ENCODE measurements at places on chromosomes 4 and X.

DNA sequence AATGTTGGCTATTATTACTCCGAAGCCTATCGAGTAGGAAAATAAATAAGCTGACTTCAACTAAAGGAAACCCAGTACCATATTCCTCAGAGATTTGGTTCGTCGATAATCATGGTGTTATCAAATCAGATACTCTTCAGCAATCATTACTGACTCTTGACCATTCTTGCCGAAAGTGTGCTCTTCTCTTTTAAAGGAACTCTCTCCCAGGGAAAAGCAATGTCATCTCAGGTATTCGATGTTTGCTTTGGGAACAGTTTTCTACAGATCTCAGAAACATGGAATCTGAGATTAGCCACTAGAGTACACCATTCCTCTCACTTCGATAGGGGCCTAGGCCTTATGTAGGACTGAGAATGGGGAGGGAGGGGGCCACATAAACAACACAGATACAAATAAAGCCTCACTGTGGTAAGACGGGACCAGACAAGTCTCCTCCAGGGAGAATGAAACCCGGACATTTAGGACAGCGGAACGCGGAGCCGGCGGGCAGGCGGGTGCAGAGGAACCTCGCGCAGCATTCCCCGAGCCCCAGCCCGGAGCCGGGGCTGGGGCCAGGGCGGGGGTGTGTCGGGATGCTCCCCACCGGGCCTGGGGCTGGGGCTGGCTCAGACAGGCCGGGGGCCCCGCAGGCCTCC, 581 bp downstream of the DNAJB14 start:
- peak; percentile 81 for DNase-seq

- DNase-seq = peak; percentile 77
Observed at GRCh38 chr4:681736-682451, 7.1 kb downstream of the SLC49A3 start.

DNA sequence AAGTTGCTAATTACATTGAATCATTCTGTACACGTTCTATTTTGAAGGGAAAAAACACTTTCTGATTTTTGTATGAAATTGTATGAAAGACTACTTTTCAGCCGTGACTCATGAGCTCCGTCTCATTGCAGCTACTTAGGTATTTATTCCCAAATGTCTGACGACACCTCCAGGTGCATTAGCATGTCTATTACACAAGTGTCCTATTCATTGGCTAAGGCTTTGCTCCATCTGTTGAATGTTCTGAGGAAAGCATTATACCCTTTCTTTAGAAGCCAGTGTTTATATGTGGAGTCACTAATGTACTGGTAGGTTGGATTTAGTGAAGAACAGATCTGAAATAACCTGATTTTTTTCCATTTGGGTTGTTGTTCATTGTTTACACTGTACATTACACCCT, 51.8 kb downstream of the MAP7D3 start:
- DNase-seq = no peak

- DNase-seq = no peak
Observed at GRCh38 chr4:123055943-123056342, 133.5 kb upstream of the NUDT6 start.

- DNase-seq = no peak
Observed at GRCh38 chr4:26736621-26737020, 124.0 kb upstream of the STIM2 start.

- DNase-seq = no peak
Observed at GRCh38 chrX:78753571-78753970, 6.1 kb downstream of the LPAR4 start.

GRCh38 chr4:149062997-149063396, 620.8 kb upstream of the NR3C2 start:
- no peak for DNase-seq

GRCh38 chr4:82517043-82517442, 44.7 kb downstream of the TMEM150C start:
- DNase-seq = no peak

GRCh38 chr4:40311811-40312346, 23.3 kb upstream of the CHRNA9 start:
- DNase-seq = no peak

DNA sequence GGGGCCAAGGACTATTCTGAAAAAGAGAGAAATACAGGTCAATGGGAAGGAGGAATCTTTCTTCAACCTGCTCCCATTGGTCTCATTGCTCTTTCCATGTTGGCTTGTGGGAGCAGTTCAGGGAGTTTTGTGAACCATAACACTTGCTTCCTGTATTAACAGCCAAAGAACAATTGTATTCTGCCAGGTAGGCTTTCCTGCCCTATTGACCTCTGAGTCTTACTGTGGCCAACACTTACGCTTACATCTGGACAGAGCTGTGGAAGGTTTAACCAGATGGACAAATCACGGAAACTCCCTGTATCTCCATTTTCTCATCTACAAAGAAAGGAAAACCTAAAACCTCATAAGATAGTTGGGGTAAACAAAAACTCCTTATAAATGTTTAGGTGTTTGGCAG, 30.7 kb downstream of the MID1IP1 start:
- no peak for DNase-seq

DNA sequence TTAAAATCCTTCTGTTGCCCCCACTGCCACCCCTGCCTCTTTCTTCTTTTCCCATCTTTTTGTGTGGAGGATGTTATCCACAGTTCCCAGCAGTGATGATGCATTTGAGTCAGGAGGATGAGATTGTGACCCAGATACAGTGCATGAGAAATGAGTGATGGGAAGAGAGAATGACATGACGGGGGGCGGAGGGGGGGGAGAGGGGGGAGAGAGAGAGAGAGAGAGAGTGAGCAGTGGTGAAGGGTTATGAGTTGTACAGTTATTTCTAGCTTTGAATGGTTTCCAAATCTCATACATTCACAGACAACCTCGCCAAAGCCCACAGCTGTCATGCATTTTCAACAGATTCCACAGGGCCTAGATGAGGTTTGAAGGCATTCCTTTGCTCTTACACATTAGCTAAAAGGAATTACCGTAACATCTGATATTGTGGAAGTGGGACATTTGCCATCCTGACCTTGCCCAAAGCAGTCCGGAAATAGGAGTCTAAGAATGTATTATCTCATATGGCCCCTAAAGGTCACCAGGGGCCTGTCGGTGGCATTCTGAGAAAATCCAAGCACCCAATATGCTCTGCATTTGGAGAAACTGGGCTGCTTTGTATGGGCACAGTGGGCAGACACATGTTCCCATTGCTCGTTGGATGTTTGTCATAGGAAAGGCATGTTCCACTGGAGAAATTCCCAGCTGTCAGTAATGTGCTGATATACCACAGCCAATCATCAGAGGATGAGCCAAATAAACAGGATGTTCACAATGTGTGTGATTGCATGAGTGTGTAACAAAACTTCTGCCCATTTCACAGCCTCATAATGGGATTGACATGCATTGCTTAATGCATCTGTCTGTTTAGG, 435.8 kb downstream of the SPRY1 start:
- peak; percentile 74 for DNase-seq

GRCh38 chr4:184342167-184342856, 124.6 kb upstream of the ENPP6 start:
- no peak for DNase-seq

DNA sequence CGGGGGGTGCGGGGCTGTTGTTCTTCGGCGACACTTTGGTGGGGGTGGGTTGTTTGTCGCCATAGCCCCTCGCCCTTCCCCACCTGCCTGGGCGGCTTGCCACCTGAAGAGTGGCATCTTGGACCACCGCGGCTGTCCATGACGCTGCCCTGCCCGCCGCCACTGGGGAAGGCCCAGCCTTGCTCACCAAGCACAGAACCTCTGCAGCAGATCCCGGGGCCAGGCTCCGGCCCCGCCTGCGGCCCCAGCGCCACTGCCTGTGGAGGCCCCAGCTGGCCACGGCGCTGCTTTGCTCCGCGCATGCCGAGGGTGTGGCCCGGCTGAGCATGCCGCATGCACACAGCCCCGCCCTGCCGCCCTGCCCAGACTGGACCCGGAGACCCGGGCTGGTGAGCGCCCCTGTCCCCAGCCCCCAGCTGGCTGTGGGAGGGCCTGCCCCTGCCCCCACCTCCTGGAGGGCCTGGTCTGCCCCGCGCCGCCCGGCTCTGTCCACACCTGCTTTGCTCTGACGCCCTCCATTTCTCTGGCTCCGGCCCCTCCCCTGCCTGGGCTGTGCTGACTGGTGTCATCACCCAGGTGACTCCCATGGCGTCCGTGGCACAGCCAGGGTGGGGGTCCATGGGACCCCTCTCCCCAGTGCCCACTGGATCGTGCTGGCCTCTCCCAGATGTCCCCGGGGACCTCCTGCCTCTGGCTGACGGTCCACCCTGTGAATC, 5.3 kb downstream of the NAT8L start:
- peak; percentile 67 for DNase-seq

DNA sequence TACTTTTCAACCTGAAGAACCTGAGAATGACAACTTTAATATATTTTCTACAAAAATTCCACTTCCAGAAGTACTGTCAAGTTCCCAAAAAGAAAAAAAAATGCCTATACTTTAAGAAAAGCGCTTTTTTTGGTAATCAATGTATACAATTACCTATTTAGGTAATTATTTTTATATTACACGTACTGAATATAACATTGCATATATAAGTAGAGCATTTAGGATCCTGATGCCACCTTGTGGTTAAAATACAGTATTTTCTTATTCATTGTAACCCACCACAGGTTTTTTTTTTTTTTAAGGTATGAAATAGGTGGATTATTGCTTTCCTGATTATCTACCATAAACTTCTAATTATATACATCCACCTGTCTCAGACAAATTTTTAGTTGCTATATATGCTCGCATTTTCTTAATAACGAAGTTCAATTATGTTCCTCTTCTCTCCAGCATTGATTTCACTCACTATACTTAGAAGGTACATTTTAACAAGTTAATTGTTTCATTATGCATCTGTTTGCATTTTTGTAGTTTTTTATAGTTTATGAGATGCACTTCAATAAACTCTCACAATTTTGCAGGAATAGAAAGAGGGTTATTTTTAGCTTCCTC, 5.2 kb downstream of the MAP9 start:
- no peak for DNase-seq

- DNase-seq = no peak
Observed at GRCh38 chr4:90798948-90799347, 671.8 kb downstream of the CCSER1 start.

DNA sequence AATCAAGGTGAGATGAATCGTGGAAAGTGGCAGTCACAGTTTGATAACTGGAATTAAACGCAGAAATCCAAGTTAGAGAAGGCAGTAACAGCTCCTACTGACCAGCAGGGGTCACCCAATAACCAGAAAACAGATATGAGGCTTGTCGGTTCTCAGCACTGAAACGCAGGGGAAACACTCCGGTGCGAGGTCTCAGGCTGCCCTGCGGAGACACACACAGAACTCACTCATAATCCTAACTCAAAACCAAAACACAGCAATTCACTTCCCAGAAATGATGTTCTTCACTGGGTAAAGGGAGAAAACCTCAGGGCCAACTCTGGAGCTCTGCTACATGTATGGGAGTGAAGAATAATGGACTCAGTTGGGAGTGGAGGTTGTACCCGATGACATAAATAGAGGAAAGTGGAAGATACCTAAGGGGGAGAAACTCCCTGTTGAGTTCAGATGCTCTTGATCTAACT, 384.4 kb downstream of the RAPGEF2 start:
- no peak for DNase-seq

DNA sequence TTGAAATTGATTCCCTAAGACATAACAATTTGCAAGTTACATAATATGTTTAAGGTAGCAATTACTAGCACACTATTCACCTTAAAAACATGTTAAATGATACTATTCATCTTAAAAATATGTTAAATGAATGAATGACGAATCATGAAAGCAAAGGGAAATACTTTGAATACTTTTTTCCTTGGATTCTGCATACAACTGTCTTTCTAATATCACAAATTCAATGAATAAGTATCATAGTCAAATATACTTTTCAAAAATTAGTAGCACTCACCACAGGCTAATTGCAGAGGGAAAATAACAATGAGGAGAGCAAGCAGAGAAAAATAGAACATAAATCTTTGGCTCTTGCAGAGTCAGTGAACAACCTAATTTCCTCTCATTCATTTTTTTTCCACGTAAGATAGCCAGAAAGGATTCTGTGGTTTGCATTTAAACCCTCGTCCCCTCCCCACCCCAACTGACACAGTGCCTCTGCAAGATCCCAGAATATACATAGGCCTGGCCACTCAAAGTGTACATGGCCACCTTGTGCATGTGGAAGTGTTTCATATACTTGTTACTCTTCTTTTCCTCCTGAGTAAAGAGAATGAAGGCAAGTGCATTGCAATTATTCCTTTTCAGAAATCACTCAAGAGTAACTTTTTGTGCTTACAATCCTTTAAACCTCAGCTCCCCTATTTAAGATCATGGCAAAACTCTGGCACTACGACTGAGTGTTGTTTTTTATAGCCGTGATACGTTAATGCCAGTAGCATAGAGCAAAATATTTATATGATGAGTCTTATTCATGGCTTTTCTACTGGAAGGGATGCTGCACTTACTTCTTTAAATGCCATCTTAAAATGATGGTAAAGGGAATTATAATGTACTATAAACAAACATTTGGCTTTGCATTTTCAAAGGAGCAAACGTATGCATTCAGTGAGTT, 236.4 kb downstream of the PDGFC start:
- no peak for DNase-seq

GRCh38 chr4:153497988-153498967, 32.1 kb downstream of the TMEM131L start:
- no peak for DNase-seq

- DNase-seq = no peak
Observed at GRCh38 chrX:16788477-16788876, 2.2 kb downstream of the TXLNG start.

- DNase-seq = no peak
Observed at GRCh38 chr4:188145601-188146000, 6.4 kb downstream of the TRIML1 start.

DNA sequence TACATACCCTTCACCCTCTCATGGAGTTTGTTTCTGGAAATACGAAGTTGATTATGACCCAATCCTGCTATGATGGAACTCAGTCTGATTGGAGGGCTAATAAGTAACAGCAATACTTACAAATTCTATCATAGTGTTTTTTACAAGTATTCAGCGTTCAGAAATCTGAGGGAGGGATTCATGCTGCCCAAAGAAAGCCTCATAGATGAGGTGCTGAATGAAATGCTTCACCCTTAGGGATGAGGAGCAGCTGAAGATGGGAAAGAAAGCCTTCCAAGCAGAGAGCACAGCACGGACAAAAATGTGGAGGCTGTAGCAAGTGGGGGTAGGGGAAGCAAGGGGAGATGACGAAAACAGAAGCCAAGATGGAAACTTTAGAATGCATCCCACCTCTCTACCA, 27.9 kb upstream of the TBC1D1 start:
- DNase-seq = no peak

DNA sequence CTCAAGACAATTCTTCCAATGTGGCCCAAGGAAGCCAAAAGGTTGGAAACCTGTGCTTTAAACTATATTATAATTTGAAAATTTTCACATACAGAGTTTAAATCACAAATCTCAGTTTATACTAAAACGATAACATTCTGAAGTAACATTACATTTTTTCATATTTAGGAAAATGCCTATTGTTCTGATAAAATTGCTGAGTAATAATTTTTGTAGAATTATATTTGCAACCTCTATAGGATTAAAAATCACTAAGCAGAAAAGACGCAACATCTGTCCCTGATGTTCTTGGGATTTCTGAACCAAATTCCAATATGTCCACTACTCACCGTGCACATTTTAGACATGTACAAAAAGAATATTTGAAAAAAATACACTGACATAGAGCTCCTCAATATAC, 10.5 kb downstream of the ZNF732 start:
- no peak for DNase-seq

All from aorta (tissue), 5 donors.